Bronchus fibroblast of lung (primary cell): ENCODE measurements at places on chromosomes 2 and 18. TPM values are rescaled to one million over a fixed set of nuclear protein-coding genes. Genes with fewer than 3 reads are reported as not detected.

ST6GAL2 gene
- total RNA-seq: under 0.01 TPM in 2 replicates

CCDC141 gene
- total RNA-seq: not detected in 2 replicates

RFTN2 gene
- total RNA-seq: 3.5 and 3.7 TPM in 2 replicates

SLC11A1 gene
- under 0.01 and 0.30 TPM in 2 replicates for total RNA-seq

PTPRN gene
- total RNA-seq: 7.9 and 9.8 TPM in 2 replicates

ZNF892 gene
- total RNA-seq: 2.2 and 2.8 TPM in 2 replicates

SH2D6 gene
- 0.34 and 0.59 TPM in 2 replicates for total RNA-seq

SRD5A2 gene
- not detected in 2 replicates for total RNA-seq

GREB1L gene
- under 0.01 and 0.30 TPM in 2 replicates for total RNA-seq
